ENCODE measurements at places on chromosomes 7 and 10.

GRCh38 chr10:78550090-78550489, 516.4 kb downstream of the RPS24 start:
- DNase-seq = no peak

DNA sequence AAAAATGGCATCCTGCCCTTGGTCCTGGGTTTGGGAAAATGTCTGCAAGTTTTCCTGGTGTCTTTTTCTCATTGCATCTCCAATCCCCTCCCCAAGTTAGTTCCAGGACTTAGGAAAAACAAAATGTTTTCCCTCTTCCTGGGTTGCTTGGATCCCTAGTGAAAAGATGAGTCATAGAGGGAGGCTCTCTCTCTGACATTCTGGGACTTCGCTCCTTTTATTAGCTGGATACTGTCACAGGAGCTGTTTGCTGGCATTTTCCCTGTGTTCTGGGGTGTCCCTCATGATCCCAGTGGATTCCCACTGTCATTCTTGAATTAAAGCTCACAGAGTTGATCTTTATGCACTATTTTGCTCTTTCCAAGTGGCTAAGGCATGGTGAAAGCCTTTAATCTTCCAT, 316.4 kb upstream of the MBL2 start:
- no peak for DNase-seq

DNA sequence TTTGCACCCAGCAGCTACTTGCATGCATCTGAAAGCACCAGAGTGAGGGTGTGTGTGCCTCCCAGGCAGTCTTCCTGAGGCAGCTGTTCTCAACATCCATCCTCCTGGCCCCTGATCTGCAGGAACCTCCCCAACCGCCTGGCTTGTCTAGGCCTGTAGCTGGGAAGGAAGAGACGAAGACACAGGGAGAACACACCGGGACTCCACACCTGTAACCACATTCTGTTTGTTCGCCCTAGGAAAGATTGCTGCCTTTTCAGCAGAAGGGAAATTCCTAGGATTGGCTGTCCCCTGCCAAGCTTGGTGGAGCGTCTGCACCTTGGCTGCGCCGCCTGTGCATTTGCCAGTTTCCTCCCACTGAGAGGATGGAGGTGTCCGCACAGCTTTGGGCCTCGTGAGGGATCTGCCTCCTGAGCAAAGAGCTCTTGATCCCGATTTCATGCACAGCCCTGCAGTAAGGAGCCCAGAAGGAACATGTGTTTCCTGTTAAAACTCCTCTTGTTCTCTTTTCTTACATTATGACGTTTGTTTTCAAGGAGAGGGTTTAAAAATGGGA, 154.6 kb downstream of the TPST1 start:
- DNase-seq = no peak

GRCh38 chr10:75662715-75663114, 231.3 kb downstream of the LRMDA start:
- no peak for DNase-seq

DNA sequence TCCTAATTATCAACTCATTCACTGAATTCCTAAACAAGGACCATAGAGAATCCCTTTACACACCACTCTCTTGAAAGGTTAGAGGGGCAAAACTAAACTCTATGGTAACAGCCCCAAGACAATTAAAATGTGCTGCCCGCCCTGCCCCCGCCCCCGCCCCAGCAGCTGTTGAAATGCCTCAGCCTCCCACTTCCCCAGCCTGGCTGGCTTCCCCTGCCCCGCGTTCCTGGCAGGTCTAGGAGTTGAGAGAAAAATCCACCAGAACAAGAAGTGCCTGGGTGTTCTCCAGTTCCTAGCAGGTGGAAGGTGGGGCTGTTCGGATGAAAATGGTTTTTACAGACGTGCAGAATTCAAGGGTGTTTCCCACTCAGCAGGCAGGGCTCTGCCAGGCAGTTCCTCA, 109.5 kb upstream of the ZEB1 start:
- DNase-seq = no peak

DNA sequence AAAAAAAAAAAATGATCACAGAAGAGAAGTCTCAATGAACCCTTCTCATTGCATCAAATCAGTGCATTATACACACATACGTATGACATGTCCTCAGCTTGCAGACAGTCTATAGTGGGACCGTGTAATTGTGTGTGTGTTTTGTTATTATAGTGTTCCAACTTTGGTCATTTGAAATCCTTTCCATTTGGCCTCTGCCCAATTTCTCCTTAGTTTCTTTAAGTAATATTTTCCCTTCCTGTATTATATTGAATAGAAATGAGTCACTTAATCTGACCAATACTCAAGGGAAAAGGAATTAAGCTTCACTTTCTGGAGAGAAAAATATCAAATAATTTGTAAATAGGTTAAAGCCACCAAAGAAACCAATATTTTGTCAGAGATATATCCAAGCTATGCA, 415.5 kb upstream of the SORCS1 start:
- DNase-seq = no peak

DNA sequence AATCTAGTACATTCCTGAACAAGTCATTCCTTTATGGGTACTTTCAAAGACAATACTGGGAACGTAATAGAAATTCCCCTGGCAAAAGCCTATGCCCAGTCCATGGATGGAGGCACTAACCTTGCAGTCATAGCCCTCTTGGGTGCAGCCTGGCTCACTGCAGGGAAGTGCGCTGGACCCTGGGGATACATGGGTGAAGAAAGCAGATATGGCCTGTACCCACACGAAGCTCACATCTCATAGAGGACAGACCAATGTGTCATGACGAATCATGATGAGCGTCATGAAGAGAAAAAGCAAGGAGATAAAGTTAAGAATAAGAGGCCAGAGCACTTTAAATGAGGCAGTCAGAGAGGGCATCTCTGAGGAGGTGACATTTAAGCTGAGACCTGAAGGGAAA, 11.8 kb downstream of the PRLHR start:
- DNase-seq = no peak

DNA sequence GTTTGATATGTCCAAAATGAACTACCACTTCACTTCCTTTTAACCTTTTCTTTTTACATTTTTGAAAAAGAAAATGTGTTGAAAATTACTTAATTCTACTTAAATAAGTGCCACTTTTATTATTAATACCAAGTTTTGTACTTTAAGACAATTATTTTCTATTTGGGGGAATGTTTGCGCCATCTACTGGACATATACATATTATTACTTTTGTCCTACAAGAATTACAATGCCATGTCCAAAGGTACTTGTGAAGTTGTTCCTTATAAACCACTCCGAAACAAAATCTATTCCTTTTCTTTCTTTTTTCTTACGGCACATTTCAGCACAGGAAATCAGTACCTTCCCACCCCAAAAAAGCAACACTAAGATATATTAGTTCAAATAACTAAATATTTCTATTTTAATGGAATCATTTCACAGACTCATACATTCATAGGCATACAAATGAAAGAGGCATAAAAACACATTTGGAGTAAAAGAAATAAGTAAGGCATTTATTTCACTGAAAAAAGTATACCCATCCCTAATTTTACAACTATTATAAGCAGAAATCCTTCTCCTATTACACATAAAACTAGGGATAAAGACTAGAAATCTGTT, 169.9 kb downstream of the RNF133 start:
- DNase-seq = no peak

DNA sequence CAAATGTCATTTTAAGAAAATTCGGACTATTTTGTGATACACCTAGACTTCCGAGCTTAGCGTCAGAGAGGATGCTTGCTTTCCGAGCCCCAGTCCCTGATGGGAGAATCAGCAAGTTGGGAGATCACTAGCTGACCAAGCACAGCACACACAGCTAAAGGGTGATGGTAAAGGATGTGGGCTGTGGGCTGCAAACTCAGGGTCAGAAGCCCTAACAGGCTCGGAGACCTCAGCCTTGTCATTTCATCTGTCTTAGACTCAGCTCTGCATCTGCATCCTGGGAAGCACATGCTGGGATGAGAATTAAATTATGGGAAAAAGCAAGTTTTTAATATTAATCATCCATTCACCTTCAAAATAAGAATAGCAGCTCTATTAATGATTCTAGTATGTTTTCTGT, 3.3 kb downstream of the CUBN start:
- no peak for DNase-seq

GRCh38 chr7:131483586-131483985, 72.8 kb downstream of the PODXL start:
- DNase-seq = no peak

GRCh38 chr7:130821864-130822263, 87.9 kb upstream of the KLF14 start:
- DNase-seq = no peak

DNA sequence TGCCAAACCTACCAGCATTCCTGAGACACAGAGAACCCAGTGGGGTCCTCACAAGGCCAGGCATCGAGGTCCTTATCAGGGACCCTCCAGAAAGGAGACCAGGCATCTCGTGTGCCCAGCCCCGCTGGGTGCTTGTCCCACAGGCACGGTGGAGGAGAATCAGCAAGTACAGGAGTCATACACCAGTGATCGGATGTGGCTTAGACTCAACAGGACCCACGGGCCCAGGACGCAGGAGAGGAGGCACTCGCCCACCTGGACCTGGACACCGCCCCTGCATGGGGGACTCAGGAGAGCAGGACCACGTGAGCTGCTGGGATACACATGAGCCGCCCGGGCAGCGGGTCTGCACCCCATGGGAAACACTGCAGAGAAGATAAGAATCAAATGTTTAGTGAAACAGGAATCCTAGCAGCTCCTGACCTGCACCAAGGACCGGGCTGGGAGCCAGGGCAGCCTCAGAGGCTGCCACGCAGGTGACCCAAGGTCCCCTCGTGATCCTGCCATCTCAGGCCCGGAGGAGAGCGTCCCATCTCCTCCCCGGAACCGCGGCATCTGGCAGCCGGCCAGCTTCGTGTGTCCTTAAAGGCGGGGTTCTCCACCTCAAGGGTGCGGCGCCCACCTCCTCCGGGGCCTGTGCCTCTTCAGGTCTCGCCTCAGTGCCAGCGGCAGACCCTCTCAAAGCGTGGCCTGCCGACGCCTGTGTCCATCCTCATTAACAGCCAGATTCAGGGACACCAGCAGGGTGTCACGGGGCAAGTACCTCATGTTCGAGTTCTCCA, 59.2 kb downstream of the FOXL3 start:
- no peak for DNase-seq

- no peak for DNase-seq
Measured at GRCh38 chr7:43034535-43035002, 77.9 kb upstream of the HECW1 start.

DNA sequence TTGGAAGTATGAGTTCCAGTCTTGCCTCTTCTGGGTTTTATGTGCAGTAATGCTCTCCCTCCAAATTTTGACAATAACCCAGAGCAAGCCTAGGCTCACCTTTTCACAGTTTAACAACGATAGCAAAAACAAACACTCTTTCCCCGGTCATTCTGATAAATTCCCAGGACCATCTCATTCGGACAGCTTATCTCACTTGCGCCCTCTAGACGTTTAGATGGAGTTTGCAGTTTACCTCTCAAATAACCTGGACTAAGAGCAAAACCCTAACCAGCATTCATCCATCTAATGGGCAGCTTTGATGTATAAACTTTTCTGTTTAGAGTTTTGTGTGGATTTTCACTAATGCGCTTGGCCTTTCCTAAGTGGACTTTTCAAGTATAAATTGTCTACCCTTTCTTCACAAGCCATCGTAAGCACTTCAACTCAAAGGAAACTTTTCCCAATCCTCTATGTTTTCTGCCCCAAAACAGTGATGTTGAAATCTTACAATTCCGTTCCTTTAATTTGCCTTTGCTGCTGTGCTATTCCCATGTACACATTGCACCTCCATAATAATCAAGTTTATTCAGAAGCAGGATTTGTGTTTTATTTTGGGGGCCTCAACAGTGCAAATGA, 114.9 kb downstream of the HDAC9 start:
- no peak for DNase-seq

DNA sequence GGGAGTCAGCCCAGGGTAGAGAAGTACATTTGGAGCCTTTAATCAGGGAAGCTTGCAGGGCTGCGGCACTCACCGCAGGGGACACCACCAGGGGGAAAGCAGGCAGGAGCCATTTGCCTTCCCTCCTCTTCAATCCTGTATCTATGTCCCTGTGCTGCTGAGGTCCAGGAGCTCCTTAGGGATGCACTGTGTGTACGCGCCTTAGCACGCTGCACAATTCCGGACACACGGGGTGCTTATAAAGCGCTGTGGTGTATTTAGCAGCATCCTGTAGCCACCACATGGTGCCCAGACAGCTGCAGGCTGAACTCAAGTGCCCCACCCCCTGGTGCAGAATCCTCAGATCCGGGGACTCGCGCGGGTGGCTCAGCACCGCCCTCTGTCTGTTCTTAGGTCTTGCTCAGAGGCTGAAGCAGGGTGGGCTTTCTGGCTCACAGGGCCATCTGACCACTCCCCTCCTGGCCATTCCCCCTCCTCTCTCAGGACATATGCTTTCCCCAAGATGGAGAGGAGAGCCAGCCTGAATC, 421.4 kb downstream of the SDK1 start:
- DNase-seq = no peak

GRCh38 chr7:27186668-27187474, 1.8 kb upstream of the HOXA11 start:
- DNase-seq = no peak

DNA sequence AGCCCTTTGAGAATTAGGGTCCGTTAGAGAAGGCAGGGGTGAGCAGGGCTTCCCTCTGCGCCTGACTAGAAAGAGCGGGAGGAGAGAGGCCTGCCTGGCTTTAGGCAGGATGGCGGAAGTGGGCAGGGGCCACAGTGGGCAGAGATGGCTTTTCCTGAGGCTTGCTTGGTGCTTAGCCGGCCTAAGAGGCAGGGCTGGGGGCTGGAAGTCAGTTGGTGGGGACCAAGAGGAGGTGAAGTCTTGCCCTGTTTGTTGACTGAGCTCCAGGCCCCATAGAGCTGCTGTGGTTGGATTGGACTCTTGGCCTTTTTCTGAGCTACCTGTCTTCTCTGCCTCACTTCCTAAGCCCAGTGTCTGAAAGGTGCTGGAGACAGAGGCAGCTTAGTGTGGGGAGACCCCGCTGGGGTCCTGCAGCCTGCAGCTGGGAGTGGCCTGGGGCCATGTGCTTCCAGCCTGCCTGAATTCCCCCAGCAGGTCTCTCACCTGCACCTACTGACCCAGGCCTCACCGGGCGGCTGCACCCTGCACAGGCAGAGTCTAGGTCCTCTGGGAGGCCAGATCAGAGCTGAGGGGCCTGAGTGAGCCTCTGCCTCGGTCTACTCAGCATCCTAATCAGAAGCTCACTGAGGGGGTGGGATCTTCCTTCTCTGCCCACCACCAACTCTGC, 4.8 kb downstream of the FAM241B start:
- DNase-seq = no peak

DNA sequence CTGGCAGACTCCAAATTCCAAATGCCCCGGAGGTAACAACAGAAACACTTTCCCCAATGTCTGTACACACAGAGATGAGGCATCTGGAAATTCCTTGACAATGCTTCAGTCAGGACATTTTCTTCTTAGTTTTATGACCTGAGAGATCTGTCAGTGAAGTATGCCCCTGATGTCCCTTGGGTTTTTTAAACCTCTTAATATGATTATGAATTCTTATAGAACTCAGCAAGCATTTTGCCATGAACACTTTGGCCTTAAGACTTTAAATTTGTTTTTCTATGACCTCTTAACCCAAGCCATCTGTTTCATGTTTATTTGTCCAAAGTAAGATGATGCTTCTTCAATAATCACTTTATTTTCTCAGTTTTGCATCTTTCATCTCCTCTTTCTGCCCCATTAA, 1206.2 kb downstream of the GATA3 start:
- DNase-seq = no peak

GRCh38 chr7:27251136-27251651, 8.6 kb downstream of the EVX1 start:
- DNase-seq = no peak
